Esophagus muscularis mucosa (tissue), 4 donors: ENCODE measurements at places on chromosomes 7 and 10. TPM values are rescaled to one million over a fixed set of nuclear protein-coding genes. Genes with fewer than 3 reads are reported as not detected.

DNA sequence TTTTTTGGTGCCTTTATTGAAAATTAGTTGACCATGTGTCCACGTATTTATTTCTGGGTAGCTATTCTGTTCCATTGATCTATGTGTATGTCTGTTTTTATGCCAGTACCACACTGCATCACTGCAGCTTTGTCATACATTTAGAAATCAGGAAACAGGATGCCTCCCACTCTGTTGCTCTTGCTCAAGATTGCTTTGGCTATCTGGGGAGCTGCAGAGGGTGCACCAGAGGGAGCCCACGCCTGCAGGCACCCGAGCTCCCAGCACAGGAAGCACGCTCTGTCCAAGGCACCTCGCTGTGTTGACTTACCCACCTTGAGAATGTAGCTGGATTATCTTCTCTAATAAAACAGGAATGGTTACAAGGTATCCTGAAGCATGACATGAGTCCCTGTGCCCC, 301.7 kb downstream of the TCERG1L start:
- H3K4me3 ChIP-seq: no peak overlapping the region
- DNase-seq: no peak
- H3K4me1 ChIP-seq: no peaks in the 10 kb centered on the region
- H3K36me3 ChIP-seq: no peaks in the 10 kb centered on the region

DNA sequence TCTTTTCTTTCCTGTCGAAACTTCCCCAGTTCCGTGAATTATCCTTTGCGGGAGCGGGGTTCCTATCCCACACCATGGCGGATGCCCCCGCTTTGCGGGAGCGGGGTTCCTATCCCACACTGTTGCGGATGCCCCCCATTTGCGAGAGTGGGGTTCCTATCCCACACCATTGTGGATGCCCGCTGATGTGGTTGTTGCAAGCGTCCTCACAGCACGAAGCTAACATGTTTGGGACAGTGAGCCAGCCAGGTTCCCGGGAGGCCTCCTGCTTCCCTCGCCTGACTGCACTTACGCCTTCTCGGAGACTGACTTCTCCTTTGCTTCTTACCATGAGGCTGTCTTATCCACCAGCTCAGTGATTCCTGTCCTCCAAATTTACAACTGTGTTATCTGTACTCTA, 134.7 kb downstream of the VIPR2 start:
- no peak overlapping the region for H3K4me3 ChIP-seq
- H3K4me1 ChIP-seq: peaks cover 30% of the 10 kb centered on the region
- no peaks in the 10 kb centered on the region for H3K27me3 ChIP-seq
- H3K27ac ChIP-seq: no peak overlapping the region

Gene TAS2R41
- 0.66 TPM for total RNA-seq

Gene MYO1G
- total RNA-seq: 6.8 TPM

Gene WIPF3
- 3.3 TPM for total RNA-seq

GRCh38 chr10:70558871-70559810, 43.4 kb downstream of the PRF1 start:
- DNase-seq: no peak
- H3K27me3 ChIP-seq: no peaks in the 10 kb centered on the region
- H3K27ac ChIP-seq: no peak overlapping the region
- peaks cover 40% of the 10 kb centered on the region for H3K4me1 ChIP-seq

DNA sequence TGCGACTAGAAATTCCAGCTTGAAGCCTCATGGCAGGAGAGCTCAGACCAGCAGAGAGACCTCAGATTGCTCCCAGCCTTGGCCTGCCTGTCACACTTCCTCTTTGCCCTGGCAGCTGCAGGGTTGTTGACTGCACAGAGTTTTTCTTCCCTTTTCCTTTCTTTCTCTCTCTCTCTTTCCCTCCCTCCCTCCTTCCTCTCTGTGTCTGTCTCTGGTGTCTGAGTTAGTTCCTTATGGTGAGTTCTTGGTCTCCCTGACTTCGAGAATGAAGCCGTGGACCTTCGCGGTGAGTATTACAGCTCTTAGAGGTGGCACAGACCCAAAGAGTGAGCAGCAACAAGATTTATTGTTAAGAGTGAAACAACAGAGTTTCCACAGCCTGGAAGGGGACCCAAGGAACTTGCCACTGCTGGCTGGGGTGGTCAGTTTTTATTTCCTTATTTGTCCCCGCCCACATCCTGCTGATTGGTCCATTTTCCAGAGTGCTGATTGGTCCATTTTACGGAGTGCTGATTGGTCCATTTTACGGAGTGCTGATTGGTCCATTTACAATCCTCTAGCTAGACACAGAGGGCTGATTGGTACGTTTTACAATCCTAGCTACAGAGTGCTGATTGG, 266.3 kb downstream of the RPS24 start:
- no peak for DNase-seq
- peaks cover 39% of the 10 kb centered on the region for H3K4me1 ChIP-seq
- H3K36me3 ChIP-seq: no peaks in the 10 kb centered on the region
- H3K4me3 ChIP-seq: no peak overlapping the region
